Amniotic epithelial cell (primary cell): ENCODE measurements at places on chromosomes 11 and 22.

DNA sequence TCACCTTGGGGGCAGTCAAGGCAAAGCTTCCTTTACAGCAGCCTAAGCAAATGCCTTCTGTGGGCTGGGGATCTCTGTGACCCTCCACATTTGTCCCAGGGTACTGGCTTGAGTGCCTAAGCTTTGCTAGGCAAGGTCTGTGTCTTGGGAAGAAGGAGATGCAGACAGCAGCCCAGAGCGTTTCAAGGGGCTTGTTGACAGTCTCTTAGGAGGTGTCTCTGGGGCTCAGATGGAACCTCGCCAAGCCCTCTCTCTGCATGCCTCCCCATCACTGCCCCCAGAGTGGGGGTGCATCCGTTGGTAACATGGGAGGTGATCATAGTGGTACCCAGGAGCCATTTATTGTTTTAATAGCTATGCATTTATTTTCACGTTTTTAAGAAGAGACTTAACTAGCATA, 29.1 kb upstream of the TMPRSS4 start:
- no peak for DNase-seq

DNA sequence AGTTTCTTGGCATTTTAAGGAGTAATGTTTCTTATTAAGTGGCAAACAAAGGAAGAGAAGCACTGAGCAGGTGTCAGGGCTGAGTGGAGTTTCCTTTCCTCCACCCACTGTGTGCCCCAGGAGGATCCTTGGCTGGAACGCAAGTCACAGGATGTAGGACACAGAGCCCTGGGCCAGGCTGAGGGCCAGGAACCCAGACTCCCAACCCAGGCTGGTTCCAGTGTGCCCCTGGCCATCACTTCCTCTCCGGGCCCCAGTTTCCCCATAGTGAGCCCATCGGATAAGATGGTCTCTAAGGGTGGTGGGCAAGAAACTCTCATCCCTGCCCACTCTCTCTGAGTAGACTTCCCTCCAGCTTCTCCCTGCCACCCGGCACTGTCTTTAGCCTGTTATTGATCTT, 45.3 kb downstream of the LMO1 start:
- DNase-seq, result no peak

- DNase-seq, result peak; percentile 27
Observed at GRCh38 chr11:16096336-16096735, 260.0 kb downstream of the SOX6 start.

GRCh38 chr22:33451866-33452469, 393.8 kb upstream of the SYN3 start:
- DNase-seq, result no peak

DNA sequence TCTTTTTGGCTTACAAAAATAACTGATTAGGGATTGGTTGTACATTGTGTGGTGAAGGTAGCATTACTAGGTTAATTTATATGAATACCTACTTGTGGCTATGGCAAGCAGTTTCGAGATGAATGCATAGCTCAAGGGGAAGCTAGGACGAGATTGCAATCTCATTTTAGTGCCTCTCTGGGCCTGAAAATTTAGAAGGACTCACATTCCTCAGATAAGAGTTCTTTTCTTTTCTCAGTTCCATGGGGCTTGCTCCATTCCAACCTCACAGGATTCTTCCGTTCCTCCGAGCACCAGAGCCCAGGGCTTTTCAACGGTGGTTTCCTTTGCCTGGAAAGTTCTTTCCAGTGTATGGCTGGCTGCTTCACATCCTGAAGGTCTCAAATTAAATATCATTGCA, 82.1 kb downstream of the CECR2 start:
- DNase-seq, result no peak

- no peak for DNase-seq
Observed at GRCh38 chr22:49667236-49667635, 160.4 kb downstream of the BRD1 start.

DNA sequence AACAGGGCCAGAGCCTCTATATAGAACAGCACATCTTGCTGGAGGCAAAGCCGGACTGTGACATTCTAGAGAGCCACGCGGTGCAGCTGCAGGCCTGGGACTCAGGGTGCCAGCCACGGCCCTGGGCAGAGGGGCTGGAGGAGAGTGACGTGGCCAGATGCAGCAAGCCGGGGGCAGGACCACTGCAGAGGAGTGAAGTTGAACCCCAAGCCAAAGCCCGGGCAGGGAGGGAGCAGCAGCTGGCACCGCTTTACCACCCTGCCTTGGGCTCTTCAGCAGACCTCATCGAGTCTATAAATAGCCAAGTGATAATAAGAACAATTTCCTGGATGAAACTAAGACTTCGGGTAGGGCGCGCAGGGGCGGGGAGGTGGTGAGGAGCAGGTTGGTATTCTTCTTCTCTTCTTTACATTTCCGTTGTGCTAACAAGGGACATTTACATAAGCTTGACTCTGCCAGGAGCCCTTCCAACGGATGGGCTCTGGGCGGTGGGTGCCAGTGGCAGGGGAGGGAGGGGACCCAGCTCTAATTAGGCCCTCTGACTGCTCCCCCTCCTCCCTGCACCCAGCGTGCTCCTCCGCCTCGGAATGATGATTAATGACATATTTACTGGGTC, 110.2 kb downstream of the ST3GAL4 start:
- DNase-seq, result no peak

DNA sequence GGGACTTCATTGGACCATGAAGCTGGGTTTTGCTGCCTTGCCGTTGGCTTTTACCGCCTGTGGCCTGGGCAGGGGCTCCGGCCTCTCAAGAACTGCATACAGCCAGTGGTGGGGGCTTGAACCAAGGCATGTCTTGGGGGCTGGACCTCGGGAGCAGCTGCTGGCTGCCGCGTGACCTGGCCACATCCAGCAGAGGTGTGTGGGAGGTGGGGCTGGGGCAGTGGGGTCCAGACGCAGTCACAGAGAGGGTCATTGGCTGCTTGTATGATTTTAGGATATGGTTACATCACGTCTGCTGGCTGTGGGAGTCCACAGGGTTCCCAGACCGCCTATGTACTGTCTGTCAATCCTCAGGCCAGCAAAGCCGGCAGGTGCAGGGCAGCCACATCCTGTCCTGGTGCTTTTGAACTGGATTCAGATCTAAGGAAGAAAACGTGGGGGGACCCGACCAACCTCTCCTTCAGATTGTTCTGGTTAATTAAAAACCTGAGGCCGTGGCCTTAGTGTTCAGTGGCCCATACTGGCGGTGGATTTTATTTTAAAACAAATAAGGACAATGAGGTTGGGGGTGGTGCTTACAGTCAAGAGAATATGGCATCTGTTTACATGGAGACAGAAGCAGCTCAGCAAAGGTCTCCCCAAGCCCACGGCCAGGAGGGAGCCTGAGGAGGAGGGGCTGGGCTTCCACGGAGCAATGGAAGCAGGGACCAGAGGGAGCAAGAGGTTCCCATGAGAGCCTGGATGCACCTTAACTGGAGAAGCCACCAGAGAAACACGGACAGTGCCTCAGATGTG, 426.0 kb downstream of the TBC1D22A start:
- no peak for DNase-seq

GRCh38 chr11:126968915-126969314, 31.7 kb downstream of the KIRREL3 start:
- DNase-seq, result no peak

- DNase-seq, result no peak
Observed at GRCh38 chr11:61095021-61095420, 7.3 kb upstream of the CD5 start.

DNA sequence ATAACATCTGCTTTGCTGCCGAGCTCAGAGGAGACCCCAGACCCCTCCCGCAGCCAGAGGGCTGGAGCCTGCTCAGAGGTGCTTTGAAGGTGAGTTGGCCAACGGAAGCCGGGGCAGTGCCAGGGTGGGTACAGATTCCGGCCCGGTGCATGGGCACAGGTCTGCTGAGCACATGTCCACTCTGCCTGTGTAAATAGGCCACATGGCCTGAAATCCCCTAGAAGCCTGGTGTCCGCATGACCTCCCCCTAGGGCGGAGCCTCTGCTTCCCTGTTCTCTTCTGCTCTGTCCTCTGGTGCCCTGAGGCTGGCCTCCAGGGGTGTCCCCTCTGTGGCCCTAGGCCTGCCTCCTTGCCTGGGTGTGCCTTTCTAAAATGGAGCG, 19.6 kb upstream of the TXNRD2 start:
- DNase-seq, result no peak

- DNase-seq, result no peak
Observed at GRCh38 chr11:25180187-25180586, 683.3 kb downstream of the LUZP2 start.

GRCh38 chr22:19876314-19876940, 21.8 kb upstream of the GNB1L start:
- DNase-seq, result peak; percentile 25

DNA sequence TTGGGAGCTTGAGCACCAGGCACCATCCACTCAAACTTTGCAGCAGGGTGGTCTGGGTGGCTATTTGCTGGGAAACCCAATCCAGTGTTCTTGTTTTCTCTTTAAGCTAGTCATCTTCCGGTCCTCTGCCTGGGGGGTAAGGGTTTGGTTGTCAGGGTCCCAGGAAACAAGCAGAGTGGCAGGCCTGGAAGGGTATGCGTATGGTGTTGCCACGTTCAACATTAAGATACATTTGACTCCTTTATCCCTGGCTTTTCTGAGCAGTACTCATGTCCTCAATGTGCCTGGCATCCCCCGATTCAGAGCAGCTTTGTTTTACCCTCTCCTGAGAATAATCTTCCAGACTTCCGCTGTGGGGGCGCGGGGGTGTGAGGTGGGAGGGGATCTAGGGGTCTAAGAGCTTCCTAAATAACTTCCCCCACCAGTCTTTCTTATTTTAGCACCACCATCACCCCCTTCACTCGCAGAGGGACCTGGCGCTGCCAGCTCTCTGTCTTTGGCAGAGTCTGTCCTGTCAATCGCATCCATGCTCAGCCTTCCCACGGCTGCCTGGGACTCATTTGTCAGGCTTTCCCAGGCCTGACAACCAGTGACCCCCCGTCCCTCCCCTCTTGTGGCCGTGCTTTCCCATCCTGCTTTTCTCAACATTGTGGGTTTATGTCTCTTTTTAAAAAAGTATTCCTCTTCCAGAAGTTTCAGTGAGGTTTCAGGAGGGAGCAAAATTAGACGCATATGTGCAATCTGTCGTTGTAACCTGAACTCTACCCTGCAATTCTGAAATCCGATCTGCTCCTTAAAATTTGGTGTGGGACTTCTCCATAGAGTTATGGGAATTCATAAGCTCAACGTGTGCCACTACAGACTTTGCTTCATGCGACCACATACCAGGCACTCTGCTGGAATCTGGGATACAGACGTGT, 27.0 kb upstream of the RBFOX2 start:
- DNase-seq, result no peak

- DNase-seq, result no peak
Observed at GRCh38 chr11:95915051-95915450, 8.9 kb downstream of the MTMR2 start.

DNA sequence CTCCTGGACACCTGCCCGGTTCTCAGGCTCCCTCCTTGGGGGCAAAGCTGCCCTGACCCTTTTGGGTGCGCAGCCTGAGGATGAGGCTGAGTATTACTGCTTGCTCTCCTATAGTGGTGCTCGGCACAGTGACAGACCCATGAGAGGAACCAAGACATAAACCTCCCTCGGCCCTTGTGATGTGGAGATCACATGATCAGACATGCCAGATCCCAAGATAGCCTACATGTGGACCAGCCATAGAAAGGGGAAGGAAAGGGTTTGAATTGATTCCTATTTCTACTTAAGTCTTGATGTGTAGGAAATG, 125.3 kb downstream of the VPREB1 start:
- DNase-seq, result no peak

GRCh38 chr11:86158704-86159580, 85.6 kb upstream of the EED start:
- DNase-seq, result no peak

DNA sequence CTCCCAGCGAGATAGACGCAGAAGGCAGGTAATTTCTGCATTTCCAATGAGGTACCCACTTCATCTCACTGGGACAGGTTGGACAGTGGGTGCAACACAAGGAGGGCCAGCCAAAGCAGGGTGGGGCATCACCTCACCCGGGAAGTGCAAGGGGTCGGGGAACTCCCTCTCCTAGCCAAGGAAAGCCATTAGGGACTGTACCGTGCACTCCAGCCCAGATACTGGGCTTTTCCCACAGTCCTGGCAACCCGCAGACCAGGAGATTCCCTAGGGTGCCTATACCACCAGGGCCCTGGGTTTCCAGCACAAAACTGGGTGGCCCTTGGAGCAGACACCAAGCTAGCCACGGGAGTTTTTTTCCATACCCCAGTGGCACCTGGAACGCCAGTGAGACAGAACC, 17.2 kb downstream of the TRPC6 start:
- DNase-seq, result no peak

- peak; percentile 2 for DNase-seq
Observed at GRCh38 chr11:93143186-93143585, 54.6 kb downstream of the SLC36A4 start.

GRCh38 chr22:41362615-41363014, 19.1 kb upstream of the TEF start:
- peak; percentile 6 for DNase-seq

GRCh38 chr11:91967026-91967690, 257.5 kb upstream of the FAT3 start:
- no peak for DNase-seq

DNA sequence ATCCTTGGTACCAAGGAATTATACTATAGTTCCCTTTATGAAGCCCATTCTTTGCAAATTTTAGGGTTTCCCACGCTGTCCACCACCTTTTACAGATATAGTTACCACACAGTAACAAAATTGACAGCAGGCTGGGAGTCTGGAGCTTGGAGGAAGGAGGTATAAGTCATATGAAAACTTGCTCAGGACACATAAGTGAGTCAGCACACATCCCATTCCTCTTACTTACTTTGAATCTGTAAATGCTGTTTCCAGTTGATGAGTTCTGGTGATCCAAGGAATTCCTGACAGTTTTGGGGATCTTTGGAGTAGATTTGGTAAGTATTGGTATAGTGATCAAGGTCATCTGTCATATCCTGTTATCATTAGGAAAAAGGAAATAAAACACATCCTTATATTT, 19.2 kb downstream of the GLYAT start:
- no peak for DNase-seq

DNA sequence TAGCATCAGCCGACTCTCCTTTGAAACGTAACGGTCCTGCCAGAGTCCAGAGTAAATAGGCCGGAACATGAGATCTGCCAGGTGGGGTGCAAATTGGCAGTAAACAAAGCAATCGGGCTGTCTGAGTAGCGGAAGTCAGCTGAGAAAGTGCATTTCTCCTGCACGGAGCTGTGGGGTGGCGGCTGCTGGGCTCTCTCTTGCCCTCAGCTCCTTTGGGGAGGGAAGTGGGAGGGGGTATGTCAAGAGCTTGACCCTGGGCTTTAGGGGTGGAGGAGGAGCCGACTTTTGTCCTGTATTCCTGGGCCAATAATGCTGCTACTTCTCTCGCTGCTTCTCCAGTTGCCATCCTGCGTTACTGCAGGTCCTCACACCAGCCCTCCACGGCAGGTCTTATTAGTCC, 11.6 kb downstream of the GRIK4 start:
- DNase-seq, result no peak

DNA sequence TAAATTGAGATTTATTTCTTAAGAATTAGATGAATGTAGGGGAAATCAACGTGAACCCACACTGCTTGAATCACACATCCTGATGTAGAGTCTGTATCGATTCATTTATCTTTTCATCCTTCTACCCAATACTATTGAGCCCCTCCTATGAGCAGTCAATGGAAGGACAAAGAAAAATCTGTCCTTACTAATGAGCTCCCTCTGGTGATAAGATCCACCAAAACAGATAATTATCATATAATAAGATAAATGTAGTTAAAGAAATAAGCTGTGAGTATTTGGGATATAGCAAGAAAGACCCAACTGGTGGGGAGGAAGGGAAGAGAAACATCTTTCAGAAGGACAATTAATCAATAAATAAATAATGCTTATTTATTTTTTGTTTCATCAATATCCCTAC, 385.1 kb upstream of the CCDC90B start:
- DNase-seq, result no peak

GRCh38 chr11:111942829-111943228, 5.7 kb downstream of the DIXDC1 start:
- DNase-seq, result peak; percentile 87
